Right ventricle myocardium superior (tissue), 1 donor: ENCODE measurements at places on chromosomes 16 and 17. TPM values are rescaled to one million over a fixed set of nuclear protein-coding genes. Genes with fewer than 3 reads are reported as not detected.

DNA sequence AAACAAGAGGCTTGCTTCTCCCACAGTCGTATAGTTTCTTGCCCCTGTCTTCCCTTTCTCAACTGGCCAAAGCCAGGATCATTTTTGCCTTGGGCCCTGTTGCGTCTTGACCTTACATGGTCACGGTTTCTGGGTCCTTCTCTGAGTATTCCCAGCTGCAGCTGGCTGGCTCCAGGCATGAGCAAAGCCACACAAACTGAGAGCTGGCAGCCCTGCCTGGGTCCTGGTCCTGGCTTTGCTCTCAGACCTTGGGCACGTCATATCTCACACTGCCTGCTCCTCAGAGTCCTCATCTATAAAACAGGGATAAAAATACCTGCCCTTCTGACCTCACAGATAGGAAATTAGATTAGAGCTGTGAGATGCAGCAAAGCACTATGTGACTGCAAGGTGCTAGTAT lies 277.6 kb downstream of the CBLN1 start:
- DNase-seq: no peak

DNA sequence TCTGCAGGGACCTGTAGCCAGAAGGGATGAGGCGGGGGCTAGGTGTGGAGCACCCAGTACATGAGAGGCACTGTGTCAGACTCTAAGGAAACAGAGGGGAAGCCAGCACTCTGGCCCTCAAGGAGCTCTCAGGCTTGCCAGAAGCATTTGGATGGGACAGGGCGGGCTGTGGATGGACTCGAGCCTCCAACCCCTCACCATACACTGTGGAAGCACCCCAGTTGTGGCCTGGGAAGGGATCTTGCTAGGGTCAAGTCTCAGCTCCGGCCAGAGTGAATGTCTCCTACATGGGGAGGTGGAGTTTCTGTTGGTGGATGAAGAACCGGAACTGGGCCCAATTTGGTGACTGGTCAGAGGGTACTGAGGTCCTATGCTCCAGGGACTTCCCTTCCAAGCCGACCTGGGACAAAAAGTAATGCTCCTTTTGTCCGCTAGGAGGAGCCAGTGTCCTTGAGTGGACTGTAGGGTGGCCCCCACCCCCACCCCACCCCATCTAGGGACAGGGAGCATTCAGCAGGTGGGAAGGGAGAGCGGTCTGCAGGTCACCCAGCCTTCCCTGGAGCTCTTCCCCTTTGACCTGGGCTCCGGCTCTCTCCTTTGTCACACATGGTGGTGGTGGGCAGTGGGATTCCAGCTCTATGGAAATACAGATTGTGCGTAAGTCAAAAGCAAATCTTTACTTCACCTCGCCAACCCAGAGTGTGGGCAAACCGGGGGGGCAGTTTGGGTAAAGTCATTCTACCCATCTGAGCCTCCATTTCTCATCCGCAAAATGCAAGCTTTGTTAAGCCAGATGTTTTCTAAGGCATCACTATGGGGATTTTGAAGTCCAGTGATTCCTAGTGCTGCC lies 20.4 kb upstream of the PHB1 start:
- no peak for DNase-seq

DNA sequence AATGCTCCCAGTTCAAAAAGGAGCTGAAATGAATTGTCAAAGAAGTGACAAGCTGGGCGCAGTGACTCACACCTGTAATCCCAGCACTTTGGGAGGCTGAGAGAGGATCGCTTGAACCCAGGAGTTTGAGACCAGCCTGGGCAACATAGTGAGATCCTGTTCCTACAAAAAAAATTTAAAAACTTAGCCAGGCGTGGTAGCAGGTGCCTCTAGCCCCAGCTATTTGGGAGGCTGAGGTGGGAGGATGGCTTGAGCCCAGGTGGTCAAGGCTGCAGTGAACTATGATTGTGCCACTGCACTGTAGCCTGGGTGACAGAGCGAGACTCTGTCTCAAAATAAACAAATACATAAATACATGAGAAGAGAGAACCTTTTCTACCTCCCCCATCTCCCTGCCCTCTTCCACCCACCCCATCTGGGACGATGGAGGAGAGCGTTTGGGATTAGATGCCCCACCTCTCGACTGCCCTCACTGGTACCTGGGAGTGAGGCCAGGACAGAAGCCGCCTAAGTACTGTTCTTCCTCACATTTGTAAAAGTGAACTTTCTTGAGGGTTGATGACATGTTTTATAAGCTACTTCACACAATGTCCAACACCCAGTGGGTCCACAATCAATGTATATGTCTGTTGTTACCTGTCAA lies 2.4 kb downstream of the IL4R start:
- DNase-seq: no peak

- peak; percentile 92 for DNase-seq
Measured at GRCh38 chr17:82231562-82232321, 2.9 kb downstream of the SLC16A3 start.

GRCh38 chr17:71828182-71828596 lies 292.6 kb upstream of the SOX9 start:
- no peak for DNase-seq

GRCh38 chr16:11276896-11277593 lies 765 bp upstream of the PRM2 start:
- no peak for DNase-seq

GRCh38 chr17:40699853-40700252 lies 3.7 kb downstream of the KRT24 start:
- no peak for DNase-seq

- no peak for DNase-seq
Measured at GRCh38 chr16:81804134-81804610, 25.1 kb downstream of the PLCG2 start.

SOCS1 gene
- 3.7 TPM for total RNA-seq

OR3A1 gene
- total RNA-seq: not detected

PLXDC1 gene
- 14.1 TPM for total RNA-seq

TTYH2 gene
- total RNA-seq: 41.8 TPM

SCGB1C2 gene
- total RNA-seq: not detected

PLLP gene
- total RNA-seq: 3.2 TPM

FTO gene
- total RNA-seq: 75.3 TPM

PIGS gene
- total RNA-seq: 33.4 TPM

RAMP2 gene
- total RNA-seq: 38.2 TPM

RASD1 gene
- total RNA-seq: 39.8 TPM

CSH2 gene
- total RNA-seq: not detected
